Activated effector memory CD4-positive, alpha-beta T cell treated with Interleukin-2 at 50 U/mL for 16 hours (primary cell): ENCODE measurements at places on chromosomes 1 and 21.

GRCh38 chr1:204338360-204338759, 21.4 kb downstream of the PLEKHA6 start:
- no peak for DNase-seq

- DNase-seq: no peak
Measured at GRCh38 chr1:11920239-11920903, 5.9 kb downstream of the KIAA2013 start.

DNA sequence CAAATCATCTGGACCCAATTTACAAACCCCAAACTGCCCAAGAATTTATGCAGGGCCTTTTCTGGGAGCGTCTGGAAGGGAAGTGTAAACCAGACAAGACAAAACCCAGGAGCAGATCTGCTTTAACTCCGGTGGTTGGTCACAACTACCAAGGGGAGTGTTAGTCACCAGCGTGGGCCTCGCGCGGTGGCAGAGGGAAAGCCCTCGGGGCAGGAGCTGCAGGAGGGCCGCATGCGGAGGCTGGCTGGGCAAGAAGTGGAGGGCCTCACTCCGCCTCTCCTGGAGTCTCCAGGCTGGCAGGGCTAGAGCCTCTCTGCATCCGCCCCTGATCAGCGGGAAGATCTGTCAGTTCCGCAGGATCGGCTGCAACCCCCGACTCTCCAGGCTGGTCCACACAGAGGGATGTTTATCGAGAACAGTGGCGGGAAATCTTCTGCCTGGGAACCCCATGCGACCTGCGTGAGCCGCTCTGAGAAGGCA, 2.0 kb downstream of the COL24A1 start:
- no peak for DNase-seq

- no peak for DNase-seq
Measured at GRCh38 chr1:194644528-194644927, 1458.1 kb upstream of the B3GALT2 start.

- no peak for DNase-seq
Measured at GRCh38 chr1:207027206-207027777, 5.3 kb downstream of the C1orf116 start.

GRCh38 chr21:35258521-35258920, 209.4 kb upstream of the RUNX1 start:
- no peak for DNase-seq

GRCh38 chr1:59243550-59243949, 53.3 kb upstream of the FGGY start:
- DNase-seq: no peak

DNA sequence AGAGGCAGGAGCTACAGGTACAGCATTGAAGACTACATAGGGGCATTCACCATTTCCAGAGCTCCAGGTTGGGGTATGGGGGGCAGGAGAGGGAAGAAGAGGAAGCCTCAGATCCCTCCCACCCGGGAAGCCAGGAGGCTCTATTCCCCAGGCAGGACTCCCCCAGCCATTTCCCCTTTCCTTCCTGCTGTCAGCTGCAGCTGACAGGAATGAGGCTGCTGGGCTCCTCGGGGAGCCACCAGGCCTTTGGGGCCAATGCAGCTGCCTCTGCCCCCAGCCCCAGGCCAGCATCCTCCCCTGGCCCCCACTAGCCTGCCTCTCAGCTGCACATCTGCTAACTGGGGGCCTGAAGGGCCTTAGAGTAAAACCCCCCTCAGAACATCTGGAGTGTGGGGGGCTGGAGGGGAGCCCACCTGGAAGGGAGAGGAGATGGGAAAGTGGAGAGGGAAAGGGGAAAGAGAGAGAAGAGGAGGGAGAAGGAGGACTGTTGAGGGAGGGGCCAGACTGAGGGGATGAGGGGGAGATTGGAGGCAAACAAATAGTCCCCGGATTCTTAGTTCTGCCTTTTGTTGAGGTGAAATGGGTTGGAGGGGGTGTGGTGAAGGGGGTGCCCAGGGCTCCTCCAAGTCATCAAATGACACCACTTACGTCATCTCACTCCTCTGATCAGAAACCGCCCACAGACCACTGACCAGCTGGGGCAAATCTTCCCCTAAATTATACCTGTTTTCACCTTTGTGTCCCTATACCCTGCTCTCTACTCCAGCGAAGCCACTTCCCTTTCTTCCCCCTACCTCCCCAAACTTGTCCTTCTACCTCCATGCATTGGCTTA, 58.0 kb downstream of the LGR6 start:
- DNase-seq: no peak
